NCI-H774 (cell line): ENCODE measurements at places on chromosomes 1 and 21.

DNA sequence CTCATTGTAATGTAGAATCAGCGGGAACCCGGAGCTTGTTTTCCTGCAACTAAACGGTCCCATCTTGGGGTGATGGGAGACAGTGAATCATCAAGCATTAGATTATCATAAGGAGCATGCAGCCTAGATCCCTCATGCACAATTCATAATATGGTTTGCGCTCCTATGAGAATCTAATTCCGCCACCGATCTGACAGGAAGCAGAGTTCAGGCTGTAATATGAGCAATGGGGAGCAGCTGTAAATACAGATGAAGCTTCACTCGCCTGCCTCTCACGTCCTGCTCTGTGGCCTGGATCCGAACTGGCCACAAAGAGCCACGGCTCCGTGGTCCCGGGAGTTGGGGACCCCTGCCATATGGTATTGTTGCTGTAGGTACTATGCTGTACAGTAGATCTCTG, 1.6 kb downstream of the IFI44 start:
- no peak for DNase-seq

GRCh38 chr21:41612674-41613532, 104.9 kb upstream of the TMPRSS2 start:
- no peak for DNase-seq

DNA sequence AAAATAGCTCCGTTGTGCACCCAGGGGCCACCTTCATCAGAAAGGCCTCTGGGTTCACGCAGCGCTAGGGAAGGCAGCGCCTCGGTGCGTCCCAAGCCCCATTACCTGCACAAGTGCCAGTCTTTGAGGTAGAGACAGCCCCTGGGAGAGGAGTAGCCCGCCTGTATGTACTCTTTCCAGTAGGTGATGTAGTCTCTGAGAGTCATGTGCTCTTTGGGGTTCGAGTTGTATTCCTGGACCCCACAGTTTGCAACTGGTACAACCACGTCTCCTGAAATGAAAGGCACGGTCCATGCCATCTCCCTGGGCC, 601 bp downstream of the JMJD4 start:
- DNase-seq: no peak

- DNase-seq: no peak
Observed at GRCh38 chr1:182977480-182977879, 24.5 kb upstream of the SHCBP1L start.

GRCh38 chr1:30753660-30754123, 3.9 kb downstream of the LAPTM5 start:
- DNase-seq: no peak

DNA sequence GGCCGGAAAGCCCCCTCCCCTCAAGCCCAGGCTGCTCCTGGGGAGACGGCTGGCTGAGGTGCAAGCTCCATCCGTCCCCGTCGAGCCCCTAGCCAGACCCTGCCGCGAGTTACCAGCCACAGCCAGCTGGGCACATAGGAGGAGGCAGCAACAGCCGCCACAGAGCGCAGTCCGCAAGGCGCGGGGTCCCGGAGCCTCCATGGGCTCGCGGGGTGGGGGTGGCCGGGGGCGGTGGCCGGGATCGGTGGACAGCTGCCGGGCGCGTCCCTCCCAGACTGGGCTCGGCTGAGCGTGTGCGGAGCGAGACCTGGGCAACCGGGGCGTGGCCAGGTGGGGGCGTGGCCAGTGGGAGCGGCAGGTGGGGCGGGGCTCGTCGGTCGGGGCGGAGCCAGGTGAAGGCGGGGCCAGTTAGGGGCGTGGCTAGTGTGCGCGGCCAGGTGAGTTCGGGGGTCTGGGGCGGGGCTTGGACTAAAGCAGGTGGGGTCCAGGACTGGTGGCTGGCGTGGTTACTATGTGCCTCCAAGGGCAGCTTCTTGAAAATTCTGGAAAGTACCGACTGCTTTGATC, at the start of gene CD164L2:
CD164L2 (minus strand) TSS at position 295 of the 567 bp plus-strand sequence; CDS start at position 201, 94 bp downstream.
- peak; percentile 9 for DNase-seq

DNA sequence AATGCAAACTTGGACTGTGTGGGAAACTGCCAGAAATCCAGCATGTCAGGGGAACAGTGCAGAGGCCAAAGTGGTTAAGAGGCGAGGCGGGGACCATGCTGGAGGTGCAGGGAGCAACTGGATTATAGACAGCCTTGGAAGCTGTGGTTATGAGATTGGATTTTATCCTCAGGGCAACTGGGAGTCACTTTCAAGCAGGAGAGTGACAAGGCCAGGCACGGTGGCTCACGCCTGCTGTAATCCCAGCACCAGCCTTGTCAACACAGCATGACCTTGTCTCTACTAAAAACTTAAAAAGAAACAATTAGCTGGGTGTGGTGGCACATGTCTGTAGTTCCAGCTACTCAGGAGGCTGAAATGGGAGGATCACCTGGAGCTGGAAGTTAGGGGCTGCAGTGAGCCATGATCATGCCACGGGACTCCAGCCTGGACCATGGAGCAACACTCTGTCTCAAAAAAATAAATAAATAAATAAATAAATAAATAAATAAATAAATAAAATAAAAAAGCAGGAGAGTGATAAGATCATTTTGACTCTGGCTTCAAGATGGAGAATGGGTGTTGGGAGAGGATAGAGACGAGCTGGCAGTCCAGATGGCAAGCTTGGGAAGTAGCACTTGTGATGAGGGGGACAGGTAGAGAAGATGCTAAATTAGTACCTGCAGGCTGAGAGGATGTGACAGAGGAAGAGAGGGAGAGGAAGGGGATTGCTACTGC, 3.5 kb downstream of the HAPLN2 start:
- DNase-seq: no peak

DNA sequence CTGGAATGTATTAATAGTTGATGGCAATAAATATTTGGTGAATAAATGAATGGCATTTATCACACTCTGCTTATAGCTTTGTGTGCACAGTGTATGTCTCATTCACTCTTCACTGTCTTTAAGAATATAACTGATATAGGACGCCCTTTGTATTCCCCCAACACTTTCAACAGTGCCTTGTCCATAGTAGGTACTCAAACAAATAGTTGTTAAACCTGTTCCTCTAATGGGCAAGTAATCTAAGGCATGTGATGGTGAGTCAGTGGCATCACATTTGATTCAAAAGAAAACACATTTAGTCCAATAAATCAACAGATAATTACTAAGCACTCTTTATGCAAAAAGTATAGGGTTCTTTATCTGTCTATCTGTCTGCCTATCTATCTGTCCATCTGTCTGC, 11.2 kb upstream of the RXRG start:
- DNase-seq: peak; percentile 79

GRCh38 chr1:87869567-87869966, 540.9 kb downstream of the LMO4 start:
- DNase-seq: no peak

GRCh38 chr1:3841491-3841890, 15.5 kb downstream of the CEP104 start:
- no peak for DNase-seq

GRCh38 chr1:36088265-36088576, 471 bp upstream of the ADPRS start:
- no peak for DNase-seq

DNA sequence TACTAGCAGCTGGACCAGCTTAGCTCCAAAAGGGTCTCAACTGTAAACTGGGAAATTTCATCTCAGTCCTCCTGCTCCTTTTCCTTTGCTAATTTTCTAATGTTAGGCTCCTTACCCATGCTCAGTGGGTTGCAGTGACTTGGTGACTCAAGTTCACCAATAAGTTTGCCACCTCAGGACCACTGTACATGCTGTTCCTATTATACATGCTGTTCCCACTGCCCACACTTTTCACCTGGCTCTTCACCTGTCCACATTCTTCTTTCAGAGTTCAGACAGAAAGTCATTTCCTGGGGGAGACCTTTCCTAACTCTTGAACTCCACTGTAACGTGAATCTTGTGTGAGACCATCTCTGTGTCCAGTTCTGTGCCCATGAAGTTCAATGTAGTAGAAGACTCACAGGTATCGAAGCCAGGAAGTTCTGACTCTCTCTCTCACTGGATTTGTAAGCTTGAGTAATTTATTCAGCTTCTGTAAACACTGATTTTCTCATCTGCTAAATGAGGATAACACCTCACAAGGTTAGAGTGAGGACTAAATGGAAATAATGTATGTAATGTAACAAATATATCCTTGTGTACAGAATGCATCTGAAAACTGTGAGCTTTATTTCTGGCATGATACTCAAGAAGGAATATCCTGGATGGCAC, 17.9 kb downstream of the CD2 start:
- no peak for DNase-seq

DNA sequence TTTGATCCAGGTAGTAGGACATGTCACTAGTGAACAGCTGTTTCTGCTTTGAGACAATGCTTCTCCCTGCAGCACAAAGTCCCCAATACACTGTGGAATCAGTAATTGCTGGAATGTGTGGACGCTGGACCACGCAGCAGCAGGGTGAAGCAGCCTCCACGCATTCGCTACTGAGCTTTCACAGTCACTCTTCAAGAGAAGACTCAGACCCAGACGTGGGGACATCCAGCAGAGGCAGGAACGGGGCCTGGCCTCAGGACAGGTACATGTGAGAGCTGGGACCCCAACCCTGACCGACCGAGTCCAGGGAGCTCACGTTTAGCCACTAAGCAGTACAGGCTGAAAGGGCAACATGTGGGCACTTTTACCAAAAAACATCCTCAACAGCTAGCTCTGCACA, 34.1 kb upstream of the PRDM15 start:
- DNase-seq: no peak

- DNase-seq: no peak
Observed at GRCh38 chr1:201647722-201648065, 108.8 kb downstream of the NAV1 start.

DNA sequence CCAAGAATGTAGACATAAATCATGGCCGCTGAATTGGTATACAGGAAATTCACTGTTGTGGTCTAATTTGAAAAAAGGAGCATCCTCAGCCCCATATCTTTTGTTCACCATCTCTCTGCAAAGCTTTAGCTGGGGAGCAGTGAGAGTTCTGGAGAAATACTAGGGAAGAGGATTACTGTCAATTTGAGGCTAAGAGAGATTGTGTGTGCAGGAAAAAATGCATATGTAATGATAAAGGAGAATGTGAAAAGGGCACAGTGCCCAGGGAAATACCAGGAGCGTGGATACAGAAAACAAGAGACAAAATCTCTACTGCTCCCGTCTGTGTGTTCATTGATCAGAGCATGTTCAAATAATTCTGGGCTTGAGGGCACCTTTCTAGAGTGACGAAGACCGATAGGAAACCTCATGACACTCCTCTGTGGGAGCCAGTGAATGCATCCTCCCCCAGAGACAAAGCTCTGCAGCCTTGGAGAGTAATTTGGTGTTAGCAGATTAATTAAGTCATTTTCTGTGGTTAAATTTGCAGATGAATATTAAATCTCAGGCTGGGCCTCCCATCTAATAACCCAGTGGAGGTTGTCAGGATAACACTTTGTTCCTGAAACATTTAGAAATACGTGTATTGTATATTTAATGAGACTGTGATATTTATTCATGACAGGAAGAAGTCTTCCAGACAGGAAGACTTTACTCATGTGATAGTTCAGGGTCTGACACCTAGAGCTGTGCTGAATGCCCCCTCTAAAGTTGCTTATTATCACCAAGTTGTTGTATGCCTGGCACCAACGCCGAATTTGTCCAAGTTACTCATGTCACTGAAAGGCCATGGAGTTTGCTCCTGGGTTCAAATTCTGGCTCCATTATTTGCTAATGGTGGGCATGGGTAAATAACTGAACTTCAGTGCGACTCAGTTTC, 287.3 kb upstream of the SGIP1 start:
- no peak for DNase-seq

DNA sequence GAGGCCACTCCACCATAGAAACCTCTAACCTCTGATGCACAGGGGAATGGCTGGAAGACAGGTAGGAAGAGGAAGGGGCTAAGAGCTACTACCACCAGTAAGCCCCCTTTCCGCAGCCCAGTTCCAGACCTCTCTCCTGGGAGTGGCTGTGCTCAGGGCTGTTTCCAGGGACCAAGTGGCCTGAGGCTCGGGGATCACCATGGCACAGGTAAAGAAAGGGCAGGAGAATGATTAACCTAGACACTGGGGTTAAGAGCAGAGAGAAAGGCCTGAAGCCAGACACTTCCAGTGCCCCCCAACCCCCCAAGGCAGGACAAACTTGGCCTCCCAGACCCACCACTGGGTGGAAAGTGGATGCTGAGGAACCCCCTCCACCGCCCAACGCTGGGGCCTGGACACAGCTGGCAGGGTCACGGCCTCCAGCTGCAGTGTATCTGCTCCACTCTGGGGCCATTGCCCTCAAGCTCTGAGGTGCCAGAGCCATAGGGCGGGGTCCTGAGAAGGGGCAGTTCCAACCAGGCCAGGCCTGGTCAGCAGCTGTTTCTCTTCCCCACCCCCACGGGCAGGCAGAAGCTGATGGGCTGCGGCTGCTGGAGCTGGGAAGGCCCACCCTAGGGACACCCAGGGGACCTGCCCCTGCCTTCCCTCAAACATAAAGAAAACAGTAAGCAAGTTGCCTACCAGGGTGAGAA, 2.6 kb downstream of the TAGLN2 start:
- DNase-seq: no peak

GRCh38 chr1:66954208-66954607, 29.4 kb downstream of the MIER1 start:
- no peak for DNase-seq

DNA sequence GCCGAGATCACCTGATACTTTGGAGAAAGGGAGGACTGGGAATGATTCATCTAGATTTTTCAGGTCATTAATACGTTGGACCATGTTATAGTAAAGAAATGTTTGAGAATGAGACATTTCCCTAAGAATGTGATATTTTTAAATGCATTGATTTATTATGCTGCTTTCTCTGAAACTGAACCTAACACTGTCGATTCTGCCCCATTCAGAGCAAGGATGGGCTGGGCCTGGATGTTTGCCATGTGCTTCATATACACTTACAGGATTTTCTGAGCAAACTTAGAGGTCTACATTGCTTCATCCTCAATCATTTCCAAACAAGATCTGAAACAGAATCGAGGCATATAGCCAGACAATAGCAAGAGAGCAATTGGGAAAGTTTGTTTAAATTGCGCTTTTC, 183.3 kb downstream of the CRB1 start:
- DNase-seq: no peak

DNA sequence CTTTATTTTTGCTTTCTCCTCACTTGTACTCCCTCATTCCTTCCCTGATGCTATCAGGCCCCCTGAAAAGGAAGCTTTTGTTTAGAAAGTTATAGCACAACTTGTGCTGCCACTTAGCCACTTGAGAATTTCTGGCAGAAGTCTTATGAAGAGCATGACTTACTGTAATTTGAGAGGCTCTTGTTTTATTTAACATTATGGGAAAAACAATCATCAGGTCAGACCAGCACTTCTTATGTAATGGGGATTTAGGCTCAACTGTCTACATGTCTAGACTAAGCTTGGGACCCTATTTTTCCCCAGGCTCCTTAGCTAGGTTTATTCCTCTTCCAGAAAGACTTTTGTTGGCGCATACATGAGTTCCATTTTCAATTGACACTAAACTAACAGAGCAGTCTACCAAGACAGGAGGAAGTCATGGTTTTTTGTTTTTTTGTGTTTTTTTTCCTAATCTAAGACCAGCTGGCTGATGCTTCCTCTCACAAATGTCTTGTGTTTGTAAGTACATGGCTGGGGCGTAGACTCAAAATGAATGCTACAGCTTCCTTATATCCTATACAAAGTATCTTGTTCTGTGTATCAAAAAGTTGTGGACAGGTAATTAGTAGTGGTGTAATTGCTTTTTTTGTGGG, 31.5 kb downstream of the TNFSF4 start:
- no peak for DNase-seq

- DNase-seq: no peak
Observed at GRCh38 chr1:39952359-39953110, 2.4 kb upstream of the MFSD2A start.

GRCh38 chr1:100746542-100746932, 27.0 kb downstream of the VCAM1 start:
- no peak for DNase-seq

GRCh38 chr1:164971391-164971790, 385.1 kb downstream of the LMX1A start:
- no peak for DNase-seq
